ENCODE measurements at places on chromosomes 5 and 9. TPM values are rescaled to one million over a fixed set of nuclear protein-coding genes. Genes with fewer than 3 reads are reported as not detected.

DNA sequence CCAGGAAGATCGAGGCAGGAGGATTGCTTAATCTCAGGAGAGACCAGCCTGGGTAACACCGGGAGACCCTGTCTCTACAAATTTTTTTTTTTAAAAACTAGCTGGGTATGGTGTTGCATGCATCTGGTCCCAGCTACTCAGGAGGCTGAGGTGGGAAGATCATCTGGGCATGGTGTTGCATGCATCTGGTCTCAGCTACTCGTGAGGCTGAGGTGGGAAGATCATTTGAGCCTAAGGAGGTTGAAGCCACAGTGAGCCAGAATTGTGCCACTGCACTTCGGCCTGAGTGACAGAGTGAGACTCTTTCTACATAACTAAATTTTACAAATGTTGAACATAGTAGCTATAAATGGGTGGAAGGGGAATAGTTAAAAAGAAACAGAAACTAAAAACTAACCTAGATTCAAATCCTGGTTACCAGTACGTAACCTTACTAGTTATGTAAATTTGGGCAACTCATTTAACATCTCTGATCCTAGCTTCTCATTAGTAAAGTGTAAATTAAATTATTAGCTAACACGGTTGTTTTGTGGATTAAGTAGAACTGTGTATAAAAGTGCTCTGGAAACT lies 41.7 kb downstream of the TMEM161B start:
- no peak for DNase-seq

DNA sequence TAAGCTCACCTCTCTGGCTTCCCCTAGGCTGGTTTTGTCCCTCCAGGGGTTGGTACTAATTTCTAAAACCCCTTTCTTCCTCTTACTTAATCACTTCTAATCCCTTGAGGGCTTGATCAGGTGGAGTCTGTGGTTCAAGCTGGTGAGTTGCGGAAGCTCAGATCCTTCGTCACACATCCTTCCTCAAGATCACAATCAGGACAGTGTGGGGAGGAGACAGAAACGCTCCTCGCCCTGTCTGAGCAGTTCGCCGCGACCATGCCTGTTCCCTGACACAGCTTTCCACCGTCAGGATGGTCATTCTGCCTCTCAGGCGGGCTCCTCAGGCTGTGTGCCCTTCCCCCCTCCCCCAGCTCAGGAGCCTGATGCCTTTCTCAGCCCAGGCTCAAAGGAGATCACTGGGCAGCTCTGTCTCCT lies 24.3 kb downstream of the CPLX2 start:
- DNase-seq = peak; percentile 20

DNA sequence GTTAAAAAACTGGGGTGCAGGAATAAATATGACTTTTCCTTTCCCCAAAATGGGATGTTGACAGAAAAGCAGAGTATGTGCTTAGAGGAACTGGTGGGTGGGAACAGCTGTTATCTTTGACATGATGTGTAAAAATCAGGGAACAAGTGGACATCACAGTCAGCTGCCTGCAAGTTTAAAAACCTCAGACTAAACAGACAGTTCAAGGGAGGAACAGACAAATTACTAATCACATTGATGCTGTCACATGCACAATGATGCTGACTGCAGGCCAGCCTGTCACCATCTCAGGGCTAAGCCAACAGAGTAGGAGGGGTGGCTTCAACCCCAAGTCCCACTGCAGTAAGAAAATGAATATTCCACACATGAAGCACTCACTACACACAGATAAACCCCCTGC lies 38.2 kb upstream of the UBAP2 start:
- DNase-seq = no peak

- DNase-seq = no peak
These were observed 191.7 kb downstream of the AOPEP start for GRCh38 chr9:94918038-94918753.

DNA sequence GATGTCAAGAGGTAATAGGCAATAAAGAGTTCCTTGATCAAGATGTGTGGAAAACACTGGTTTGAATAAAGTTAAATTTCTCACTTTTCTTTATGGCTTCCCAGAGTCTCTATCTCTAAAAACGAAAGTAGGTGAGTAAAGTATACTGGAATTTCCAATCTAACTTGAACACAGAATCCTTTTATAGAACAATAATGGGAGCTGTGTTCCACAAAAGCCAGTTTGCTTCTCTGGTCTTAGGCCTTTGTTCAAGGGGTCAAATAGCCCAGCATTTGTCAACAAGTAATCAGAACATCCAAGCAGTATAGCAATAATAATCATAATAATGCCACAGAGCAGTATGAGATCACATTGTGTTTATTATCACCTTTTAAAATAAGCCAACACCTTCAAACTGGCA lies 20.2 kb downstream of the ATP10B start:
- DNase-seq = no peak

GRCh38 chr9:107954312-107954711 lies 464.7 kb upstream of the KLF4 start:
- DNase-seq = no peak

GRCh38 chr9:22645893-22646292 lies 199.3 kb downstream of the DMRTA1 start:
- DNase-seq = no peak

GRCh38 chr5:59099270-59099994 lies 516.6 kb downstream of the RAB3C start:
- no peak for DNase-seq

DNA sequence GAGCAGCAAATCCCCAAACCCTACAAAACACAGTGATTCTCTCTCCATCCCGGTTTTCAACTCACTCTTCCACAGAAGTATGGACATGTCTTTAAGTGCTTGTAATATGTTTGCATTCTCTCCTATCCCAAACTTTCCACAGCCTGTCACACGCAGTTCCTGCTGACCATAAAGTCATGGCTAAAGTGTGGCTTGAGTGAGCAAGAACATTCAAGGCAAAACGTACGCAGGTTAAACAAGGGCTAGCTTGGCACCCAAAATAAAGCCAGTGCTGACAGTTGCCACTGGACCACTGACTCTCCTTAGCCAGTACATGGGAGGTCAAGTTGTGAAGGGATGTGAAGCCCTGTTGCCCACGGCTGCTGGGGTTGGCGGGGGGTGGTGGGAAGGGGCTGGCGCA lies 211.1 kb upstream of the IRX1 start:
- DNase-seq = no peak

The OR1L1 gene
- not detected for total RNA-seq

The CBY3 gene
- not detected for total RNA-seq

Measured in muscle of leg (tissue), 16 donors.